Stimulated activated CD4-positive, alpha-beta T cell treated with anti-CD3 and anti-CD28 coated beads, TNF-alpha, amount 100 ng/mL, for 4 hours (primary cell): ENCODE measurements at places on chromosomes 5 and 9.

- no peak for DNase-seq
Measured at GRCh38 chr5:169914766-169915165, 65.5 kb downstream of the INSYN2B start.

DNA sequence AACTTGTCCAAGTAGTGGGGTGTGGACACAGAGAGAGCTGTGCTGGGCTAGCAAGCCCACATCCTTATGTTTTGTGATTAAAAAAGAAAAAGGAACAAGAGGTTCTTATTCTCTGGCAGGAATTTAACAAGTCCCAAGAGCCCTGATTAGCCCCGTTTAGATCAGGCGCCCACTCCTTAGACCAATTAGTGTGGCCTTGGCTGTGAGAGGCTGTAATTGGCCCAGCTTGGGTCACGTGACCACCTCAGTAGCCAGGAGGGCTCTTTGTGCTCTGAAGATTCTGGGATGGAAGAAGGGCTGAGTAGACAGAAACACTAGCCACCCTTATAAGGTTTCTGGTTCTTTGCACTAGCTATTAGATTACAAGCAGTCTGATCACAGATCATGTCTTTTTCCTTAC lies 31.1 kb downstream of the GCNT4 start:
- no peak for DNase-seq

DNA sequence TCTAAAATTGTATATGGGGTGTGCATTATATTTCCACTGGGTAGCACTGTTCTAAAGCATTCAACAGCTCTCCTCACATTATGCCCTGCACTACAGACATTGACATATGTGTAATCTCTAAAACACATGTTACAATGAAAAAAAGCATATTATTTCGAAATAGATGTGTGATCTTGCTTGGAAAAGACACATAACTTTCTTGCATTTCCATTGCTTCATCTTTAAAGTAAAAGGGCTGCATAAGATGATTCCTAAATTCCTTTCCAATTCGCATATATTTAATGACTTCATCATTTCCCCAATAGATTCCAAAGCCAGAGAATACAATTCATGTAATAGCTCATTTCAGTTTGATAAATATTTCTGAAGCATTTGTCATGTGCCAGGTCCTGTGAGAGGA lies 566.9 kb downstream of the PDE4D start:
- no peak for DNase-seq

DNA sequence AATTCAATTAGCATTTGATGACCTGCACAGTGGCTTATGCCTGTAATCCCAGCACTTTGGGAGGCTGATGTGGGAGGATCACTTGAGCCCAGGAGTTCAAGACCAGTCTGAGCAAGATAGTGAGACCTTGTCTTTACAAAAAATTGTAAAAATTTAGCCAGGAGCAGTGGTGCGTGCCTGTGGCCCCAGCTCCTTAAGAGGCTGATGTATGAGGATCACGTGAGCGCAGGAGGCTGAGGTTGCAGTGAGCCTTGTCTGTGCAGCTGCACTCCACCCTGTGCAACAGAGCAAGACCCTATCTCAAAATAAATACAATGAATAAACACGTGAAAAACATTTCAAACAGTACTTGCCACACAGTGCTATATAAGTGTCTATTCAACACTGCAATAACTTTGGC lies 4.2 kb downstream of the ABCA1 start:
- no peak for DNase-seq

DNA sequence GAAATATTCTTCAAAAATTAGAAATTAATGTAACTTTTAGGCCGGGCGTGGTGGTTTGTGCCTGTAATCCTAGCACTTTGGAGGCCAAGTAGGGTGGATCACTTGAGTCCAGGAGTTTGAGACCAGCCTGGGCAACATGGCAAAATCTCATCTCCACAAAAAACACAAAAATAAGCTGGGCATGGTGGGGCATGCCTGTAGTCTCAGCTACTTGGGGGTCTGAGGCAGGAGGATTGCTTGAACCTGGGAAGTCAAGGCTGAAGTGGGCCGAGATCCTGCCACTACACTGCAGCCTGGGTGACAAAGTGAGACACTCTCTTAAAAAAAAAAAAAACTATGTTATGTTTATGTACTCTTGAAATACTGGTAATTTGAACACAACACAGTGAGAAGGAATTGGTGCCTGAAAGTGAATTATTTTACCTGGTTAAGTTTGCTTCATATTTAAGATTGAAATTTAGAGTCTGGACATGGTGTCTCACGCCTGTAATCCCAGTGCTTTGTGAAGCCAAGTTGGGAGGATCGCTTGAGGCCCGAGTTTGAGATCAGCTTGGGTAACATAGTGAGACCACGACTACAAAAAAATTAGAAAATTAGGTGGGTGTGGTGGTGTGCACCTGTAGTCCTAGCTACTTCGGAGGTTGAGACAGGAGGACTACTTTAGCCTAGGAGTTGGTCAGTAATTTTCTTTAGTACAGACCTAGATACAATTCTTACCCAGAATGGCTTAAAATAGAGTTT lies 15.0 kb downstream of the ARRDC3 start:
- DNase-seq = no peak

DNA sequence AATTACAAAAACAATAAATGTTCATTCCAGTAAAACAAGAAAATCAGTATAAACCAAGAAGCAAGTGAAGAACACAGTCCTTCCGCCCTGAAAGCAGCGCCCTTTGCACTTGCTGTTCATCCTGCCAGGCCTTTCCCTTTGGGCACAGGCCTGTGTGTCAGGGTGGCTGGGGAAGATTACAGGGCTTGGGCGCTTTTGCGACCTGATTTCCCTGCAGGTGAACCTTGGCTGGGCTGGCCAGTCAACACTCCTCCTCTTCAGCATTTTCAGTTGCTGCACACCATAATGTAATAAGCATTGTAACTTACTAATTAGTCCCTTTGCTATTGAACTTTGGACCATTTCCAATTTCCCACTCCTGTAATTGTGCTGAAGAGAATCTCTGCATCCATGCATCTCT lies 38.6 kb upstream of the TDRD7 start:
- no peak for DNase-seq

DNA sequence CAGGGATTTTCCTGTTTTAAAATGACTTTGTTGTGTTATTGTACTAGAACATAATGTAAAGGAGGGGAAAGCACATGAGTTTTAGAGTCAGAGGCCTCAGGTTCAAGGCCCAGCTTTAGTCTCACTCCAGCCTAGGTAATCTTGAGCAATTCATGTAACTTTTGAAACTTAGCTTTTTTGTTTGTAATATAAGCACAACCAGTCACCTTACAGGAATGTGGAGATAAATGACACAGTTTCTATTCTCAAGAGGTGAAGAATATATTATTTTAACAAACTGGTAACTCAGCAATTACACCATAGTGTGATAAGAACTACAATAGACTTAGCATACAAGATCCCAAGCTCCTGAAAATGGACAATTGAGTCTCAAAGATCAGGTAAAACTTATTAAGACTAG lies 51.2 kb downstream of the ADAMTS19 start:
- DNase-seq = no peak

DNA sequence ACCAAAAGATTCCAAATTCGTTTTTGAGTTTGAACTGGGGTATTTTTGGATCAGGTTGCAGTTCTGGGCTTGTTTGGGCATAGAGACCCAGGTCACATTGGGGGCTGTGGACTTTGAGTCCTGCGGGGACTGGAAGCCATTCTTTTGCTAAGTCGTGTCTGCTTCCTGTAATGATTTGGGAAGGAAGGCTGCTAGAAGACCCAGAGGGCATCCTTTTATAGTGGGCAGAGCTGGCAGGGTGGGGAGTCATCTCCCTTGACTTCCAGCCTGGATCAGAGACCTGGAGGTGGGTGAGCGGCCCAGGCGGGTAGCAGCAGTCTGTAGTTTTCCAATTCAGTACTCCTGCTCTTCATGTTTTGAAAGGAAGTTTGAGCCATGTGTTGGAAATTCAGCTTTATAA lies 11.3 kb downstream of the ZNF618 start:
- DNase-seq = no peak
